ENCODE measurements at places on chromosomes 7 and 10.

GRCh38 chr7:11188529-11189310, 215.0 kb downstream of the PHF14 start:
- DNase-seq: no peak

DNA sequence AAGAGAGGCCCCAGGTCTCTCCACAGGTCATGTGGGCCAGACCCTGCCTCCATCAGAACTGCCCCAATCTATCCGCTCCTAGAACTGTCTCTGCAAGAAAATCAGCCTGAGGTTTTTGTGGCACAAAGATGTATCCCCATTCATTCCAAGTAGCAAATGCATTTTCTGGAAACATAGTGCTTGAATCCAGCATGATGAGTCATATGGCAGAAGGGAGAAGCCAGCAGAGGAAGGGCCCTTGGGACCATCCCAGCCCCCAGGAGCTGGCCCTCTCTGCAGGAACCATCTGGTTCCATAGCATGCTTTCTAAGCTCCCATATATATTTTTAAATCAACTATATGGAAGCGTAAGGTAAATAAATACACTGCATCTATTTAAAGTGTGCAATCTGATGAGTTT, 563.2 kb downstream of the GALNT17 start:
- no peak for DNase-seq

- no peak for DNase-seq
Measured at GRCh38 chr10:44390585-44391072, 5.7 kb upstream of the CXCL12 start.

DNA sequence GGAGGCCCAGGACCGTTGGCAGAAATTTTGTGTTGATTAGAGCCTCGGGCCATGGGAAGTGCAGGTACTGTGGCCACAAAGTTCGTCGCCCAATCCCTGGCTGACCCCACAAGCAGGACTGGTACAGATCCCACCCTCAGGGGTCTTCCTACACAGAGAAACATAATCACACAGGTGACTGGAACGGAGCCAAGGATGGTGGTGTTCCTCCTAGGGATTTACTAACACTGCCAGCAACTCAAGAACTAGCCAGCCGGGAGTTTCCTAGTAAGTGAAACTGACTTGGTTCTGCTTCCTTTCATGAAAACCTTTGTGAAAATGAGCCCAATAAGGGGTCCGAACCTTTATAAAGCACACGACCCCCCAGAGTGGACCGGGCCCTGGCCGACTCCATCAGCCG, 5.7 kb downstream of the CUX1 start:
- DNase-seq: no peak

DNA sequence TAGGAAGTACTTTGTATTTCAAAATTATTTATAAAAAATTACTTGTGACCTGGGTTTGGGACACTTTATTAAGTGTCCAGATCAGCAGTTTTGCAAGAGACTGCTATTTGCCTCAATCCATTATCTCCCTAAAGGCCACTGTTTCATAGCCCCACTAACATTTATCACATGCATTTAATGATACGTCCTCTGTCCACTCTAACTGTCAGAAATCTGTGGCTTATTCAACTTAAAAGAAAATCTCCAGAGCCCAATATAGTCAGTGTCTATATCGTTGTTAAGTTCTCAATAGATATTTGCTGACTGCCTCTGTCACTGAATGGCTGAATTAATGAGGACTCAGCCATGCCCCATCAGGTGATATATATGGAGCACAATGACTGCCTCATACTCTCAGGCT, 553.9 kb upstream of the POM121L12 start:
- no peak for DNase-seq

GRCh38 chr7:22429386-22429785, 70.6 kb downstream of the STEAP1B start:
- DNase-seq: no peak

DNA sequence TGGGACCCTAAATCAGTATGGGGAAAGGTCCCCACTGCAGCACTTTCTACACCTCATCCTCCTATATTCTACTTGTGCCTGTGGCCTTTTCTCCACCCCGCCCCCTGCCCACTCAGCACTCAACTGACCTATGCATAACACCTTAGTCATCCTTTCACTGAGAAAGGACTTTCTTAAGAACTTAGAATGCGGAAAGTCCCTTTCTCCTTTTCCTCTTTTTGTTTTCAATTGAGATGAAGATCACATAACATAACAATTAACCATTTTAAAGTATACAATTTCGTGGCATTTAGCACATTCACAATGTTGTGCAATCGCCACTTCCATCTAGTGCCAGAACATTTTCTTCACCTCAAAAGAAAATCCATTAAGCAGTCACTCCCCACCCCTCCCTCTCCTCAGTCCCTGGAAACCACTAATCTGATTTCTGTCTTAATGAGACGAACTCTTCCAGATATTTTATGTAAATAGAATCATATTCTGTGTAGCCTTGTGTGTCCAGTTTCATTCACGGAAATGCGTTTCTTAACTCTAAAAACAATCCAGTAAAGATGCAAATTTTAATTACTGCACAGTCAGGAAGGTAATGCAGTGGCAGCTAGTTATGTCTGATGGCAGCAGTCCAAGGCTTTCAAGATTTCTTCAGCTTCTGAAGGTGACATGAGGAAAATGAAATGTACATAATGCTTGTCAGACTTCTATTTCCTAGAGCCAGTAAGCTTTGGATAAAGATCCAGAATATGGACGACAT, 41.7 kb downstream of the FAS start:
- DNase-seq: no peak

DNA sequence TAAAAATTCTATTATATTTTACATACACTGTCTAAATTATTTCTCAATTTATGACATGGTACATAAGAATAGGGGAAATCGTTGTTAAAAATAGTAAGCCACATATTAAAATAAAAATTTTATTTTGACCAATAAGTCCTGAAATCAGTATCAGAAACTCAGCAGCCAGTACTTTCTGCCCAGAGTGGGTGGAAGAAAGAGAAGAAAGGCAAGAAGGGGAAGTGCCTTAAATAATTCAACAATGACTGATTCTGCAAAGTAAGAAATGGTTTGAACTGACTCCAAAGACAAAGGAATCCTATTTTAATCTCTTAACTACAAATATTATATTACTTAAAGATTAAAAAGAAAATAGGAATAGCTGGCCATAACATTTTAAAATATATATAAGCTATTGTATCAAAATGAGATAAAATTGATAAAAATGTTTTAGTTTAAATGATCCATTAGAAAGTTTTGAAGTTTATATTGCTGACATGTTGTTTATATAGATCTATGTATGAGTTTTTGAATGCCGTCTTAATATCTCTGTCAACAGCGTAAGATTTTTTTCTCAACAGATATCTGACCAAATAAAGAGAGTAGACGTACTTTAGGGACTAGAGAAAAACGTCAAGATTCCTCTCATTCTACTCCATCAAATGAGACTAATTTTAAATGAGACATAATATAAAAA, 30.2 kb upstream of the NRCAM start:
- DNase-seq: no peak

- peak; percentile 34 for DNase-seq
Measured at GRCh38 chr7:2709553-2710285, 21.7 kb downstream of the AMZ1 start.

DNA sequence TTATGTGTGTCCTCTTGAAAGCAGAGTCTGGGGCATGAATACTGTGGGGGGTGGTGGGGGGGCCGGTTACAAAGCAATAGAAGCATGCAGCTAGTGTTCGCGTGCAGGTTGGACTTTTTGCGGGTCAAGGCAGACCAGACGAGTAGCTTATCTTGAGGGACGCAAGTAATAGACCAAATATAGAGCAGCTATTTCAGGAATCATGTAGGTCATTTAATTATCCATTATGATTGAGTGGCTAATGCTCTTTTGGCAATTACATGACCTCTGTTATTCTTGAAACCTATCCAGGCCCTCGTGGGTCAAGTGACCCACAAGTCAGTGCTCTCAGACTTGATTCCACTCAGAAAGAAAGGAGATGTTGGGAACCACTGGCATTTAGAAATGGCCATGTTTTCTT, 93.0 kb downstream of the BTRC start:
- no peak for DNase-seq

DNA sequence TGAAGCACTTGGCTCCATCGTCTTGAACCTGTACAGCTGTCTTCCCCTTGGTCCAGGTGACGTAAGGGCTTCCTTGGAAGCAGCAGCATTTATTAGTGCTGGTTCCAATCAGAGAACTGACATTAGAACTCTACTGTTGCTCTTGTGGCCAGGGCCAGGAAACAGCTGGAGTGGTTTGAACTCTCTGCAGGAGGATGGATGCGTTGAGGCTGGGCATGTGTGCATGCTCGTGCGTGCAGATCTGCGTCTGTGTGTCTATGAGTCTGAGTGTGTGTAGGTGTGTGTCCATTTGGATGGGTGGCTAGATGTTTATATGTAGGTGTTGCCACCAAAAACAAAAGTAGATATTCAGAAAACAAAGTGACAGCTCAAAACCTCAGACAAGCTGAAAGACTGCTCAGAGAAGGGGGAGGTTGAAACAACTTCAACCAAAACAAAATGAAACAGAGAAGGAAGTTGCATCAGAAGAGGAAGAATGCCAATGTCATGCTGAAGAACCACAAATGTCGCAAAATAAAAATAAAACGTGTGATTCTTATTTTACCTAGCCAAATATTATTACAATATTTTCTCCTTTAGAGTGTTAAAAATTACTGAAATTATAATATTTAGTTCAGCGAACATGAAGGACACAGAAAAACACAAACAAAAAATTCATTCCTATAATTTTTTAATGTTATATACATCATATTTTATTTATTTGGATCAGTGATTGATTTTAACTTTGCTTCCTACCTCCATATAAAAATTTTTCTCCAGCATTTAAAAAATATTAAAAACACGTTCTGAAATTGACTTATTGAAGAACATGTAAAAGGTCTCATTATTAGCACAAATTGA, 96.1 kb upstream of the MKLN1 start:
- peak; percentile 91 for DNase-seq

All from AML-193 (cell line).